GM04504 (cell line): ENCODE measurements at places on chromosomes 2 and 18.

- no peak for DNase-seq
Observed at GRCh38 chr2:236599059-236599458, 29.4 kb downstream of the ACKR3 start.

DNA sequence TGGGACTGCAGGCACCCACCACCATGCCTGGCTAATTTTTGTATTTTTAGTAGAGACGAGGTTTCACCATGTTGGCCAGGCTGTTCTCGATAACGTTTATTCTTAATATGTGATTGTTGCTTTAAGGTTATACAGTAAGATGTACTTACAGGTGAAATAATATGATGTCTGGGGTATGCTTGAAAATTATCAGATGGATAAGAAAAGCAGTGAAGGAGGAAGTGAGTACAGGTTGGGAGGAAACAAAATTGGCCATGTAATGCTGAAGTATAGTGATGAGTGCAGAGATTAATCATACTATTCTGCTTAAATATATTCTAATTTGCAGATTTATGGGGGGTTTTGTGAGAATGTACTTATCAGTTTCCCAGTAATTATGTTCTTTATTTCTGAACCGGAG, 3.0 kb downstream of the GCC2 start:
- no peak for DNase-seq

GRCh38 chr2:201830666-201831065, 24.3 kb downstream of the CDK15 start:
- DNase-seq = no peak

DNA sequence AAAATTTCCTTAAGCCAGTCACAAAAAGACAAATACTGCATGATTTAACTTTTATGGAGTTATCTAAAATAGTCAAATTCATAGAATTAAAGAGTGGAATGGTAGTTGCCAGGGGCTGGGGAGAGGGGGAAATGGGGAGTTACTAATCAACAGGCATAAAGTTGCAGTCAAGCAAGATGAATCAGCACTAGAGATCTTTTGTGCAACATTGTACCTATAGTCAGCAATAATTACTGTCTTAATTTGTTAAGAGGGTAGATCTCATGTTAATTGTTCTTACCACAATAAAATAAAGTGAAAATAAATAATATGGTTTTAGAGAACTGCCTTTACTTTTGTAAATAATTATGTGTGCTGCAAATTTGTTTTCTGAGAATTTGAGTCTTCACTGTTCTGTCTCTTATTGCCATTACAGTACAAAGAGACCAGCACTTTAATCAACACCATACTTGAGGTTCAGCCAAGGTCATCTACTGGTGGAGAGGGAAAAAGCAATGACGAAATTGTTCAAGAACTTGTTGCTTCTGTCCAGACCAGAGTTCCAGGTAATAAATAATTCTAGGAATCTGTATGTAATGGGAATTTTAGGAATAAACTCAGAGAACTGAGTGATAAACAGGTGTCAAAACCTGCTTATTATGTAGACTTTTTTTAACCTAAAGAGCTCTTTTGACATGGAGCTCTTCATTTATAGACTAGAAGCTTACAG, 75.5 kb downstream of the TRABD2A start:
- DNase-seq = no peak

GRCh38 chr18:48800466-48800865, 150.3 kb downstream of the SMAD7 start:
- no peak for DNase-seq

DNA sequence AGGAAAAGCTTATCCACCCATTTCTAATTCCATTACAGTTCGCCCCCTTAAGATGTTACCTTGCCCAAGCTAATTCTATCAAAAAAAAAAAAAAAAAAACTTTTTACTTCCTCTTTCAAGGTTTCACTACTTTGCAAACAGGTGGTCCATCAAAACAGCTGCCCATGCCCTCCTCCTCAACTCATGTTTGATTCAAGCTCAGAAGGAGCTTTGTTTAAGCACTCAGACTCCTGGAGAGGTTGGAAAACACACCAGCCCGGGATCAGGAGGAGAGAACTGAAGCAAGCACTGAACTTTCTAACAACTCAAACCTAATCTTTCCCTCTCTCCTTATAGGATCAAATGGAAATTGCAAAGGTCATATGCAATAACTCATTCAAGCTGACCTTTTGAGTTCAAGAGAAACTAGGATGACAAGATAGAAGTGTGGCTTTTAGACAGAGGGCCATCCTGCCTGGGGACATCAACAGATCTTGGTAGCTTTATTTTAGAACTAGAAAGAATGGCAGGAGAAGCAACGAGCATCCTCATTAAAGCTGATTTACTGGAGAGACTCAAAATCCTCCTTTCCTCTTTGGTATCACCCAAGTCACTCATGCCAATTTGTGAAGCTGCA, 28.3 kb upstream of the FZD7 start:
- no peak for DNase-seq

DNA sequence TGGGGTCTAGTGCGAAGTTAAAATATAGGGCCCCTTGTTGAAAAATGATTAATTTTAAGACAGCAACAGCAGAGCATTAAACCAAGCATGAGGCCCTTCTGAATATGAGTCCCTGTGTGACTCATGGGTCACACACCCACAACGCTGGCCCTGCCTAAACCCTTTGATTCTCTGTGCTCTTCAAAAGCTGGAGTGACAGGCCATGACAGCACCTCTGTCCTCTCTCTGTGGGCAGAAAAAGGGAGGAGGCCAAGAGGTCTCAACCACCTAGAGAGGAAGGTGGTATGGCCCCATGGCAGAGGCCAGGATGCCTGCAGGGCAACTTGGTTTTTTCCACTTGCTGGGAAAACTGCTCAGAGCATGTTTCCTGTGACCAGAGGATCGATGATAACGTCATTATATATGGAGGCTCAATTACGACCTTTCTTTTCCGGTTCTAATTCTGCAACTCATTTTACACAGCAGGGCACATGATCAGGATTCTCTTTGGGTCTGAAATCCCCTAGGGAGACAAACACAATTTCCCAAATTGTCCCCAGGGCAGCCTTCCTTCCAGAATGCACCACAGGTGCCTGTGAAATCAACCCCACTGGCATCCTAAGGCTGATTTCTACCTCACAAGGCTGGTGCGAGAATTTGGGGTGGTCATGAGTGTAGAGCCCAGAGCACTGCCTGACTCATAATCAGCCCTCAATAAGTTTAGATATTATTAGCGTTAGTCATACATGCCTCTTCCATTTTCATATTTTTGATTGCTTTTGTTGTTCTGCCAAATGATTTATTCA, 102.0 kb upstream of the PPP1CB start:
- no peak for DNase-seq

DNA sequence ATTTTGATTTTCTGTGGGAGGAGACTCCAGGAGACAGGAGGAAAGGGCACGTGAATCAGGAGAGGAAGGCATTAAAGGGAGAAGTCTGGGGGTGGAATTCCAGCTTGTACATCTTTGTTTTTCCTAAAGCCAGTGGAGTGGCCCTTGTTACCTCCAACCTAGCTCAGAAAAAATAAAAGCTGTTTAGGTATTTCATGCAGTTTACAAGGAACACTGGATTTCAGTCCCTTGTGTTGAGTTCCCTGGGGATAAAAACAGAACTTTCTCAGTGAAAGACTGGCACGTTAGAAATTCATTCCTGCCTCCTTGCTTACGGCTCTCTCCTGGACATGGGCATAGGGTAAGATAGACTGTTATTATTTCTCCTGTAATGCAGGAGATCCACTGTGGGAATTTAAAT, 170.2 kb downstream of the ZEB2 start:
- DNase-seq = no peak

DNA sequence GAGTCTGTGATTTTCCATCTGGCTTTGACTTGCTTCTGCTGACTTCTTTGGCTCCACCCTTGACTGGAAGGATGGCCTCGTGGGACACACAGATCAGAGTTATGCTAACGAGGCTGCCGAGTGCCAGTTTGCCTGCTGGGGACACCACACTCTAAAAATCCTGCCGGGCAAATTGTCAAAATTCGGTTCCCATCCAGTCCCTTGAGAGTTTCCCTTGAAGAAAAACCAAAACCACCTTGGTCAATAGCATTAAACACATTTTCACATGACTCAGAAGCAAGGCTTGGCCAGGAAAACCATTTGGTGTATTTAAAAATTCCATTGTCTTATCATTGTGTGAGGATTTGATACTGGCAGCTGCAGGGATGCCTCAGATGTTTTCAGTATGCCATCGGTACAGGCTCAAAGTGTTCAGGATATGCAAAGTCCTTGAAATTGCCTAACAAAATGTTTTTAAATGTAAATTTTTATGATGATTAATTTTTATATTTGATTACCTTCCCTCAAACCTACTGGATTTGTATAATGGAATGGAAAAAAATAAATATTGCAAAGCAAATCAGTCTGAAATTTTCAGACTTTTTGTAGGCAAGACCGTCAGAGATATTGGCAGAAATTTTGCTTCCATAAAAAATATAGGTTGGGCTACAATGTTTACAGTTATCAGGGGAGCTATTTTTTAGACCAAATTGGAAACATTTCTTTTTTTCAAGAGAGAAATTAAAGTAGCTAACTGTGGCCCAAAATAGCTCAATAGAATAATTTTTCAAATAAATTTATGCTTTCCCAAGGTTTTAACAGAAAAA, 41.6 kb downstream of the KCNE4 start:
- DNase-seq = peak; percentile 82

DNA sequence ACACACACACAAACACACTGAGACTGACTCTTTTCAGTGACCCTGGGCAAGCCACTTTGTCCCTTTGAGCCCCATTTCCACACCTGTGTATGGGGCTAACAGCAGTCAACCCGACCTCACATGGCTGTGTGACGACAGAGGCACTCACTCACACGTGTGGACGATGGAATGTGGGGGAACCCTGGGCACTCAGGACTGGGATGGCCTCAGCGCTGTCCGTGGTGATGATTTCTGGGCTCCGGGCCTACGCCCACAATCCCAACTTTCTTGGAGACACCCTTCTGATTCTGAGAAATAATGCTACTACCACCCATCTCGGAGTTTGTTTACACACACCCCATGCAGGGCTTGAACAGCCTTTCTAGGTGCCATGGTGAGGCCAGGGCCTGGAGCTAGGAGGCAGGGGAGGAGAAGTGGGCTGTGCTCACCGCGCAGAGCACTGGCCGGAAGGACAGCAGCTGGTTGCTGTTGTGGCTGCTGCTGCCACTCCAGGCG, 1.5 kb downstream of the CRYBA2 start:
- peak; percentile 9 for DNase-seq

DNA sequence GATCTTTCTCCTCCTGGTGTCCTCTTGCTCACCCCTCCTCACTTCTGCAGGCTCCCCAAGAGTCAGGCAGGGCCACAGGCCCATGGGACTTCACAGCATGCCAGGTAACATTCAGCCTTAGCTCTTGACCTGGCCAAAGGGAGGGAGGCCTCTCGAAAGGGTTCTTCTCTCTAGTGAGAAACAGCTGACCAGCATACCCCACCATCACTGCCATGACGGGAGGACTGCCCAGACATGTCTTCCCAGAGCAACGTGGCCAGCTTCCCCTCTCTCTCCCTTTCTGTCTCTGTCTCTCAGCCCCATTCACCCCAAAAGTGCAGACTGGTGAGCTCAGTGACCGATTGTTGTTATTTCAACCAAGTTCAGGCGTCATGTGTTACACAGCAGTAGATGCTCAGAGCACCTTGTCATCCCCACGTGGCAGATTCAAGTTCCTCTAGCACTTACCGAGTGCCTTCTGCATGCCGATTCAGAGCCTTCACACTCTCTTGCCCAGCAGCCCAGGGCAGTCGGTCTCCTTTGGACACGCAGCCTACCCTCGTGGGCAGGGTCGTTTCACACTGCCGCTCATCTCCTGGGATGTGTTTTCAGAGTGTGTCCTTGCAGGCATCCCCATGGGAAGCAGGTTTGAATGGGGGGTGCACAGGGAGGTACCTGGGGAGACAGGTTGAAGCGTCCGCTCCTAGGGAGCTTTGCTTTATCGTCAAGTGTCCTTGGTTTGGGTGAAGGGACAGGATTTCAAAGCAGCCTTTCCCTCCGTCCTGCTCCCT, 259.9 kb downstream of the NDUFA10 start:
- no peak for DNase-seq

DNA sequence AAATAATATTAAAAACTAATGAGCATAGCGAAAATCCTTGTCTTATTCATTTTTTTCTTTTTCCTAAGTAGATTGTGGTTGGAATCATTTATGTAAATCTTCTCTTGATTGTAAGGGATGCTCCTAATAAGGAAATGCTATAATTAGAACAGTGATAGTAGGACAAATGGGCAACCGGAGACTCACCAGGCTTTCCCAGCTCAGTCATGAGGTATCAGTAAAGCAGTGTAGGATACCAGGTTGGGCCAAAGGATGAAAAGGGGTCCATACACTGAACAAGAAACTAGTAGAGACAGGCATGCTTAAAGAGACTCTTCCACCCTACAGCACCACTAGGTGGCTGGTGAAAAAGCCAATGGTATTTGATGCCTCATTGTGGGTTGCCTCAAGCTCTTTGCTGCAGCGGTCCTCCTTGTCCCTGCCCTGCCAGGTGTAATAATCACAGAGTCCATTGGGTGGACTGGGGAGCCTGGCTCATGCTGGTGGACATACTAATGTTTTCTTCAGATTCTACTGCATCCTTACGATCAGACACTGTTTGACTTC, 71.4 kb upstream of the FAM98A start:
- no peak for DNase-seq

GRCh38 chr2:73112026-73112912, 479 bp downstream of the RAB11FIP5 start:
- DNase-seq = no peak

- DNase-seq = no peak
Observed at GRCh38 chr18:35019933-35020332, 21.3 kb upstream of the MAPRE2 start.

DNA sequence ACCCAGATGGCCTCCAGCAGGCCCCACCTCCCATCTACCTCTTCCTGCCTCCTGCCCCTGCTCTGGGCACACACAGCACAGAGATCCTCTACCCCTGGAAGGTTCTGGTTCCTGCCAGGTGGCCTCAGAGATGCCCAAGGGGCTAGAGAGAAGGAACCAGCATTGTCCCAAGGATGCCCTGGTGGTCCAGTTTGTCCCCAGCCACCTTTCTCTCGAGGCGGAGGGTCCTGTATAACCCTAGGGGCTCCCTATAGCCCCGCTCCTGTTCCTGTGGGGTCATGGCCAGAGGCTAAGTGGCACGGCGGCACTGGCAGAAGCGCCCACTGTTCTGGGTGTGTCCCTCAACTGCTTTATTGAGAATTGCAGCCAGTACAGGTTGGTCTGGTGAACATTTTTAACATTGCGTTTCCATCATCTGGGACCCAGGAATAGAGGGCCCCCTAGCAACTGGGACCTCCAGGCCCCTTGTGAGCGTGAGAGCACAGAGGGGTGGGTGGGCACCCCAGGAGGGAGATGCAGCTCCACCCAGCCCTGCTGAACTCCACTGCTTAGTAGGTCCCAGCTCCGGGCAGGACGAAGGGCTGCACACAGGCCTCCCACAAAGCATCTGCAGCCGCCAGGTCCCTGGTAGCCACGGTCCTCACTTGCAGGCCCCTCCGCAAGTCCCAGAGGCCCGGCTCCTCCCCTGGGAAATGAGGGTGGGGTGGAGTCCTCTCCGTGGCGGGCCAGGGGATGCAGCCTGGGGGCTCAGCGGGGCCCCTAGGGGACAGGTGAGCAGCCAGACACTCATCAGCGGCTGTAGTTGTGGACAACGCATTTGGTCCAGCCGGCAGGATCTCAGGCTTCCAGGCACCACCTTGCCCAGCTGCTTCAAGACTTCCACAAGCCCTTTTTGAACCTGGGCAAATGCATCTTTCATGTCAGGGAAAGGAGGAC, 33.1 kb downstream of the GPC1 start:
- DNase-seq = no peak
